ENCODE measurements at places on chromosomes 3 and 15. TPM values are rescaled to one million over a fixed set of nuclear protein-coding genes. Genes with fewer than 3 reads are reported as not detected.
A peak's percentile ranks its signal among the peaks of the same experiment; 100 is the strongest.

The FANCD2OS gene
- 0.94 TPM for polyA plus RNA-seq

The MYRIP gene
- polyA plus RNA-seq = 1.5 TPM

The TUSC7 gene
- polyA plus RNA-seq = not detected

The HYAL1 gene
- polyA plus RNA-seq = 1.7 TPM

GRCh38 chr15:58873267-58873666 lies 60.2 kb downstream of the SLTM start:
- DNase-seq = no peak

- DNase-seq = peak; percentile 8
Observed at GRCh38 chr3:127889976-127890650, 24.9 kb upstream of the KBTBD12 start.

GRCh38 chr15:68638953-68639515 lies 60.2 kb downstream of the CORO2B start:
- DNase-seq = no peak

- no peak for DNase-seq
Observed at GRCh38 chr3:58494107-58494506, 2.2 kb downstream of the KCTD6 start.

DNA sequence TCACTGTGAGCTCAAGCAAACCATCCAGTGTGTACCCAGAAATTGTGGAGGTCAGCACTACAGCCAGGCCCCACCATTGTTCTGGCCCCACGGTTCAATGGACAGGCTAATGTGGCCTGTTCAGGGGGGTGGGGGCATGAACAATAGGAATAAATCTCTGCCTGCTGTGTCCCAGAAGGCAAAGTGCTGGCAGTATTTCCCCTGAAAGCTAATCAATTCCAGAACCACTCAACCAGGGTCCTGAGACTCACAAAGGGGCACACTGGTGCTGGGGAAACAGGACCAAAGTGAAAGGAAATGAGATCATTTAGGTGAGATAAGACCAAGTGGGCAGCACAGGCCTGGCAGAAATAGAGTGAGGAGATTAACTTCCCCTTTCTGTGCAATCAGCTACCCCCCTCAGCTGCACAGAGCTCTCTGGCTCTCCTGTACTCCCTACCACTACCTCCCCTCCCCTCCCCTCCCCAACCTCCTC lies 11.5 kb downstream of the CRYGS start:
- DNase-seq = no peak

- no peak for DNase-seq
Observed at GRCh38 chr15:48579945-48580671, 65.4 kb downstream of the FBN1 start.

DNA sequence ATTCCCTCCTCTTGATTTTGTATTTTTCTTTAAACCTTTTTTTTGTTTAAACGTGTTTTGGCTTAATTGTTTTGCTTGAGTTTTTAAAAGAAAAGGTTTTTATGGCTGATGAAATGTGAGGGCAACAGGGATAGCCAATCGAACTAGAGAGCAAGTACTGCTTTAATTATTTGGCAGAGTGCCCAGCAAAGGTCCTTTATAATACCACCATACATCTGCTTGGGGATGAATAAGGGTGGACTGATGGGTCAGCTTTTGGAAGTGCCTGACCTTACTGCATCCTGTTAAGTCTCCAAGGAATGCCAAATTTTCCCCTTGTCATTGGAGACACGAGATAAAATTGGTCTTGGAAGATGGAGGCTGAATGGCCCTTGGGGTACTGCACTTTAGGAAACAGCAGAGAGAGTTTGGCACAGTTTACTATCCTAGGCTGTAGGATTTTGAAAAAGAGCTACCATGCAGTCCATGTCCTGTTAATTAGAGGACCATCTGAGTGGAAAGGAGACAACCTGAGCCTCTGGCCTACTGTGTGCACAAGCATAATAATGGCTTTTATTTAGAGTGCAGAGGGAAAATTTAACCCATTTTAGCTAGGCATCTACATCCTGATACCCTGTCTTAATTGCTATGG lies 19.8 kb upstream of the MTHFS start:
- DNase-seq = no peak
